ENCODE measurements at places on chromosomes 3 and 15.

- DNase-seq: no peak
Measured at GRCh38 chr3:116809208-116809607, 99.6 kb downstream of the TUSC7 start.

DNA sequence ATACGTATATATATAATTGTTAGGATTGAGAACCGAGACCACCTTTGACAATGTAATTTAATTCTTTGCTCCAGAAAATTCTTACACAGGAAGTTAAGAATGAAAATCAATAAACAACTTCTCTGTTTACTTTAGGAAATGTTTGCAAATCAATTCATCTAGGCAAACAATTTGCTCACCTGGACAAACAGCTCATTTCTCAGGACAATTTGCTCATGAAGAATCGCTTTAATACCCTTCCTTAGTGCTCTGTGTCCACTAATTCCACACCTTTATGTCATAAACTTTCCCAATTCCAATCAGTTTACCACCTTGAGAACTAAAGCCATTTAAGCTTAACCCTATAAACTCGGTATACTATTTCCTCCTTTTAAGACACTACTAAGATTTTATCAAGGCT is 292.2 kb downstream of the BCHE start:
- no peak for DNase-seq

DNA sequence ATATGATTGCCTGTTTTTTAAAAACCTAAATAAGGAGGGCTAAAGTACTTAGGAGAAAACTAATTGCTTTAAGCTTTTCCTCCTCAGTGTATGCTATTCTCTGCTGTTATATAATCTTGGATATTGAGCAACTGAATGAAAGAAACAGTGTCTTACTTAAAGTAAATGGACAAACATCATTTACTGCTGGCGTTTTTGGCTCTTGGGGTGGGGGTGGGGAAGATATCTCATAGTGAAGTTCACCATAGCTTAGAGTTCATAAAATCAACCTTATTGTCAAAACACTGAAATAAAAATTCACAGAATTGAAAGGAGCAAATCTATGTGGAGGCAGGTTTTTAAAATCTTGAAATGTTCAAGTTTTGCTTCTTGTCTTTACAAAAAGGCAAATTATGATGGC is 256.4 kb upstream of the SOX2 start:
- no peak for DNase-seq

- peak; percentile 32 for DNase-seq
Measured at GRCh38 chr3:66971891-66972551, 26.1 kb upstream of the KBTBD8 start.

DNA sequence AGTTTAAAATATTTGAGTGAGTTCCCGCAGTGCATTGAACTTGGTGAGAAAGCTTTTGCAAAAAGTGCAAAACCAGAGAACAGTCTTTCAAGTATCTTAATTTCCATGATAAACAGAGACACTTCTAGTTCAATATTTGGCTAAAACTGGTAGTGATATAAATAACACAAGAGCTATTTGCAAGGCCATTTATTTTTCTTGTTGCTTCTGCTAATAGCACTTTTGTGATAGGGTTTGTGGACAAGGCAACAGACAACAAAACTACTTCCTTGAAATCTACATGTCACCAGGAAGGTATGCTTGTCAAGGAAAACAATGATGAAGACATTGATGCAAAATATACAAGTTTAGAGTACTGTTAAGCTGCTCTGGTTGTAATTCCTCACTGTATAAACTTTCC is 1225.1 kb downstream of the OTOL1 start:
- DNase-seq: no peak

- DNase-seq: no peak
Measured at GRCh38 chr15:93028111-93028631, 60.8 kb downstream of the RGMA start.

GRCh38 chr15:38636597-38636996 is 72.0 kb upstream of the RASGRP1 start:
- DNase-seq: no peak

DNA sequence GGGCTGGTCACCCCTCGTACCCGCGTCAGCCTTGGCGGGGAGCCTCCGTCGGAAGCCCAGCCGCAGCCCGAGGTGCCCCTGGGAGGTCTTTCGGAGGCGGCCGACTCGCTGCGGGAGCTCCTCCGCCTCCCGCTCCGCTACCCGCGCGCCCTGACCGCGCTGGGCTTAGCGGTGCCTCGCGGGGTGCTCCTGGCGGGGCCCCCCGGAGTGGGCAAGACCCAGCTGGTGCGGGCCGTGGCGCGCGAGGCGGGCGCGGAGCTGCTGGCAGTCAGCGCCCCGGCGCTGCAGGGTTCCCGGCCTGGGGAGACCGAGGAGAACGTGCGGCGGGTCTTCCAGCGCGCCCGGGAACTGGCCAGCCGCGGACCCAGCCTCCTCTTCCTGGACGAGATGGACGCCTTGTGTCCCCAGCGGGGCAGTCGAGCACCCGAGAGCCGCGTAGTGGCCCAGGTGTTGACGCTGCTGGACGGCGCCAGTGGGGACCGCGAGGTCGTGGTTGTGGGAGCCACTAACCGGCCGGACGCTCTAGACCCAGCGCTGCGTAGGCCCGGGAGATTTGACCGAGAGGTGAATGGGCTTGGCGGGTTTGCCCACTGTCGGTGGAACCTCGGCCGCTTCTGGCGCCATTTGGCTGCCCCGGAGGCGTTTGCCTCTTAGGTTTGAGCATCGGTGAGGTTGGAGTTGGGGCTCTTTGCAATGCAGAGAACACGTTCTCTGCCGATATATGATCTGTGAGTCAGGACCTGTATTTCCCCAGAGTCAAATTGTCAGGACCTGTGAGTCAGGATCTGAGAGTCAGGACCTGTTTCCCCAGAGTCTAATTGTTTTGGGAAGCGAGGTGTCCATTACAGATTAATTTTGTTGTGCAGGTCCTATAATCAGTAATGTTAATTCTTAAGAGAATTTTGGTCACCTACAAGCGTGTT is 24.9 kb upstream of the GATM start:
- DNase-seq: peak; percentile 40

All from T-helper 2 cell (primary cell).